Stimulated activated CD4-positive, alpha-beta T cell treated with anti-CD3 and anti-CD28 coated beads, Interleukin-4, amount 100 ng/mL, for 4 hours (primary cell): ENCODE measurements at places on chromosomes 13 and 19.

DNA sequence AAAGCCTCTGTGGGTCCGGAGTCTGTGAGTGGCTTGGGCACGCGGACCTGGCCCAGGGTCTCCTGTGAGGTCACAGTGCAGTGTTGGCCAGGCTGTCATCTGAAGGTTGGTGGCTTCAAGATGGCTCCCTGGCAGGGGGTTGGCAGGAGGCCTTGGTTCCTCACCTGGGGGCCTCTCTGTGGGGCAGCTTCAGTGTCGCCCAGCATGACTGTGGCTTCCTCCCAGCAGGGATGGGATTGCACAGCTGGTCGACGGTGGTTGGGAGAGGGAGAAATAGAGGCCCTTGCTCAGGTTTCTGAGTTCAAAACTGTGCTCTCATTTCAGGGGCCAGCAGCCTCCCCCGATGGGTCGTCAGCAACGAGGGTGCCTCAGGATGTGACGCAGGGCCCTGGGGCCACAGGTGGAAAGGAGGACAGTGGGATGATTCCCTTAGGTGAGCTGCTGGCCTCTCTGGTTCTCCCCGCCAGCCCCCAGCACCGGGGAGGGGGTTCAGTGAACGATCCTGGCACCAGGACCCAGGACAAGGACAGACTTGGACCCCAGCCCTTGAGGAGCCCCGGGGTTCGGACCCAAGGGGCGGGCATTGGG is 17.2 kb downstream of the ZNF444 start:
- DNase-seq: no peak

DNA sequence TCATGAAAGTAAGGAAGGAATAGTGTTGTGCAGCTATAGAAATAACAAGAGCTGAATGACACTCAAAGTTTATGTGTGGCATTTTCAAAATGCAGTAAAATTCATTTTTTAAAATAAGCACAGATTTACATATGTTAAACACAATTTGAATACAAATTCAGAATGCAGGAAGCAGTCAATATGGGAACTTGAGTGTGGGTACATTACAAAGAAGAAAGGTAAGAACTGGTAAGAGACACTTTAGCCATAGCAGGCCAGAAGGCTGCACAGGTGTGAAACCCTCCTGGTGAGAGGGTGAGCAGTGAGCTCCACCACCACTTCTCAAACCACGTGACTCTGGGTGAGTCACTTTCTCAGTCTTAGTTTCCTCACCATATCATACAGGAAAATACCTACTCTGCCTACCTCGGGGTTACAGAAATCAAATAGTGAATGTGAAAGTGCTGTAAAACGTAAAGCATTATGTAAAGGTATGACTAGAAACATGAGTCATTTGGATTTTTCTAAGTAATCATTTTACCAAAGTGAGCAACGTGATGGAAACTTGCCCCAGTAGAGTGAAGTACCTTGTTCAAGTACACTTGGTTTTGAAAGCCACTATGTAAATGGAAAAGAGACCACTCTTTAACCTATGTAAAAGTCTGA is 40.5 kb downstream of the USP12 start:
- peak; percentile 52 for DNase-seq

DNA sequence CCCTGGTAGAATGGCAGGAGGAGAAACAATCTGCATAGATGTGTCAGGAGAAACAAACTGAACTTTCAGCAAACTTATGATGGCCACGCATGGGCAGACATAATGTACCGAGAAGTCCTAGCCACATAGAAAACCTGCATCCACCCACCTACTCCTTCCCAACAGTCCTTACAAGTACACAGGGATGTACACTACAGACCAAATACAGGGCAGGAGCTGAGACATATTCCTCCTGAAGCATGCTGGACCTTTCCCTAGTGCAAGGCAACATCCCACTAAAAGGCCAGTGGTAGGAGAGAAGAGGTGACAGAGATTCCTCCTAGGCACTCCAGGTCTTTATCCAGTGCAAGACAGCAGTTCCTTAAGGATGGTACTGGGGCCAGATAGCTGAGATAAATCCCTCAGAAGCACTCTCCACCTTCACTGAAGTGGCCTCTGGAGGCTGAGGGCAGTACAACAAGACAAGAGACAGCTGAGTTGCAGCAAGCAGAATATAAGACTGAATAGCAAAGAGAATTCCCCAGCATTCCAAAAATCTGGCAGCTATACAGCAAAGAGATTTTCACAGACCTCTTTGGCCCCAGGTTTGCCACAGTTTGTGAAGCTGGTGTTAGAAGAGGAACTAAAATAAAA is 18.3 kb downstream of the VWA8 start:
- DNase-seq: no peak

- DNase-seq: no peak
These were observed 1.6 kb upstream of the BEST2 start for GRCh38 chr19:12749938-12750521.

GRCh38 chr19:16627928-16628182 is 149 bp downstream of the MED26 start:
- no peak for DNase-seq

DNA sequence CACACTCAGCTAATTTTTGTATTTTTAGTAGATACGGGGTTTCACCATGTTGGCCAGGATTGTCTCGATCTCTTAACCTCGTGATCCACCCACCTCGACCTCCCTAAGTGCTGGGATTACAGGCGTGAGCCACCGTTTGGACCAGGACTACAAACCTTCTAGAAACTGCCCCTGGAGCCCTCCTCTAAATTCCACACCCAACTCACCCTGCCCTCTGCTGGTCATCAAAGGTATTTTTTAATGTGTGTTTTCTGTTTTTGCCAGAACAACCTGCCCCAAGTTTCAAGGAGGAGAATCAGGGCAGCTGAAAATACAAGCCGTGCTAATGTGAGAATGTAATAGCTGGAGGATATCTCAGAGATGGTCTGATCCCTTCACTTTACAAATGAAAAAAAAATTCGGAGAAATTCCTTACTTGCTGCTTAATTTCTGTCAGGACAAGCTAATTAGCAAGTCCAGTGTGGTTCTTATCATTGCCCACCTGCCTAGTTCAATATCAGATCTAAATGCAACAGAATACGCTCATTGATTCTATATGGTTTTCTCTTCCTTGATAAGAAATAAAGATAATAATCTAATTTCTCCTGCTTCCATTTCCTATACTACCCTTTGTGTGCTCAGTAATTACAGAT is 4.1 kb downstream of the ATP8A2 start:
- DNase-seq: no peak

DNA sequence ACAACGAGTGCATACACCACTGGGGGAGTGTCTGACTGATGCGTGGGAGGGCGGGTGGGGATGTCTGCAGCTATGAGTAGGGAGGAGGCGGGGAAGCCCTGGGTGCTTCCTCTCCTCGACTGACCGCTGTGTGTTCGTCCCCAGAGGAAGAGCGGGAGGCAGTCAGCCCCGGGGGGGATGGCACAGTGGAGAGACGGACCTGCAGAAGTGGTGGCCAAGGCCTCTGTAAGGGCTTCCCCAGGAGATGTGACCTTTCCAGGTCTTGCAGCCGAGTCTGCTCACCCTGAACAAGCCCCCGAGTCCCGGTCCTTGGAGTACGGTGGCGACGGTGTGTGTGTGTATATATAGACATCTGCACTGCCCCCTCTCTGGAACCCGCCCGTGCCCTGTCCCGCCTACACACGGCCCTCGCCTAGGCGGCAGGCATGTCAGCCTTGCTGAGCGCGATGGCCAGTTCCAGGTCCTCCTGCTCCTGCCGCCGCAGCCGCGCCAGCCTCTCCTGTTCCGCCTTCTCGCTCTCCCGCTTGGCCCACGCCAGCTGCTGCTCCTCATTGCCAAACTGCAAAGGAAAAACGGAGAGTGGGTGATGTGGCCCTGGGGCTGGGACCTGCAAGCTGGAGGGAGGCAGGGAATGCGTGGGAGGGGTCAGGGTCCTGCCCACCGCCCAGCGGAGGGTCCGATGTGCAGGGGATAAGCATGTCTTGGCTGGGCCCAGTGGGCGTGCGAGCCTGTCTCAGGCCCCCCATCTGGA is 30.8 kb downstream of the KLF2 start:
- DNase-seq: no peak
